Right lung (tissue), 10 donors: ENCODE measurements at places on chromosomes 13 and 19. TPM values are rescaled to one million over a fixed set of nuclear protein-coding genes. Genes with fewer than 3 reads are reported as not detected.

The LILRA1 gene
- 0.22 TPM for polyA plus RNA-seq

The ZSCAN4 gene
- polyA plus RNA-seq, result 0.14 TPM

- DNase-seq, result peak; percentile 63
These were observed 14.4 kb upstream of the SACS start for GRCh38 chr13:23447927-23448326.

DNA sequence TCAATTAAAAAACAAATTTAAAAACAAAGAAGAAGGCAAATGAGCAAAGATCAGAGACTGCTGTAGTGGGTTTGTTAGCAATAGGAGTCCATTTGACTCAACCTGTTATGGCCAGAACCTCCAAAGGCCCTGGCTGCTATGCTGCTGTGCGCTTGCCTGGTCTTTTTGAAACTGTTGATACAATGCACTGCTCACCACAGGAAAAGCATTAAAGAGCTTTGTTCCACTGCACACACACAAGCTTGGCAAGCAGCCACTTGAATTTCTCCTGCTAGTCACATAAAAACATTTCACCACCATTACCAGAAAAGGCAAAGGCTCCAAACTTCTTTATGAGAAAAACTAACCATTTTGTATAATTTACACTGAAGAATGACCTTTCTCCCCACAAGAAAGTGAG, 132.2 kb downstream of the FREM2 start:
- peak; percentile 29 for DNase-seq

- no peak for DNase-seq
These were observed 266.7 kb downstream of the FOXO1 start for GRCh38 chr13:40399756-40400155.

GRCh38 chr13:29170436-29171082, 350.4 kb downstream of the MTUS2 start:
- DNase-seq, result peak; percentile 8

DNA sequence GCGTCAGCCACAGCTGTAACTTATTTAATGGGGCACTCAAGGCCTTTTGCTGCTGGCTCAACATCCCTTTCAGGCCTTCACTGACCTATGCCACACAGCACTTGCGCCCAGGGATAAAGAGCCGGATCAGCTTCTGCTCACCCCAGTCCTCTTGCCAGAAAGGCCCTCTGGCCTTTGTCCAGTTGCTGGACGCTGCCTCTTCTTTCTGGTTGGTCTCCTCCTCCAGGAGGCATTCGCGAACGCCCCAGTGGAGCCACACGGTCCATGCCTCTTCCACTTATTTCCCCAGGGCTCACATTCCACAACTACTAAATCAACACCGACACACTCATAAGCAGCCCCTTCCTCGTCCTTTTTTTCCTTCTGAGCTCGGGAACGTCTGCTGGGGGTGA, 3.7 kb upstream of the ZNF329 start:
- peak; percentile 60 for DNase-seq

DNA sequence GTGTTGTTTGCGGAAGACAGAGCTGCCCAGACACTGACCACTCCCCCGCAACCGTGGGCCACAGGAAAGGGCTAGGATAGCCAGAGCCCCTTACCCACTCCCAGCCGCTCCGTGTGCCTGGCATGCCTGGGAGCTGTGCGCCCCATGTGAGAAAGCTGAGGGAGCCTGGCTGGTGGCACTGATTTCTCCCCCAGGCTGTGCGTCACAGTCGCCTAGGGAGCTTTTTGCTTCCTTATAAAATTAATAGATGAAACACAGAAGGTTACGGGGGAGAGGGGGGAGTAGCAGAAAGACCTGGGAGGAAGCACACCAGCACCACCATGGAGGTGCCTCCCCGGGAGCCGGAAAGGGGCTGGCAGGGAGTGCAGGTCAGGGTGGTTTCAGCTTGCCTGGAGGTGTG, 24.7 kb downstream of the DPF1 start:
- DNase-seq, result no peak

DNA sequence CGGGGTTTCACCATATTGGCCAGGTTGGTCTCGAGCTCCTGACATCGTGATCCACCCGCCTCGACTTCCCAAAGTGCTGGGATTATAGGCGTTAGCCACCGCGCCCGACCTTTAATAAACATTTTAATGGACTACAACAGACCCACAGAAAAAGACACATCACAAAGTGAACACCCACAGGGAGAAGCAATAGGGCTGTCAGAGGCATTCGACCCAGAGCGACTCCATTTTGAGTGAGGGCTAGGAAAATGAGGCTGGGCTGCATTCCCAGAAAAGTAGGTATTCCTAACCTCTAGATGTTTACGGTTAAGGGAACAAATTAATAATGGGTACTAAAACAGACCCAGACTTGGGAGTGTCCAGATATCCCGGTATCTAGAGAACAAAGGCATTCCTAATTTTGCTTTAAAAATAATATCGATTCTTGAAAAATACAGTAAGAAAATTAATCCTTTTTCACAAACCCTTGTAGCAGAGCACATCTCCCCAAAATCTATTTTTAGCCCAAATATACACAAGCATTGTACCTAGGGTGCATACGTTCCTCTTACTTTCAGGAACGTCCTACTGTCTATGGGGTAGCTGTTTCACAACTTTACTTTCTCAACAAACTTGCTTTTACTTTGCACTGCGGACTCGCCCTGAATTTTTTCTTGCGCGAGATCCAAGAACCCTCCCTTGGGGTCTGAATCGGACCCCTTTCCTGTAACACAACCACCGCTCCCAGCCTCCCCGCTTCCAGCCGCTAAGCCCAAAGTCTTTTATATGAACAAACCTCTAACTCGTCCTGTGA, 811 bp upstream of the ZNF8 start:
- no peak for DNase-seq

GRCh38 chr13:101416181-101417042, at the start of gene NALCN:
Gene NALCN, minus strand, starts transcription at chr13:101416508. Its CDS starts 17,382 bp downstream, at chr13:101399126.
- no peak for DNase-seq

GRCh38 chr19:31408460-31409124, 59.4 kb upstream of the TSHZ3 start:
- DNase-seq, result no peak

- DNase-seq, result no peak
These were observed 80.4 kb downstream of the DHRS12 start for GRCh38 chr13:51723529-51723928.

GRCh38 chr13:22278336-22278929, 607.6 kb downstream of the FGF9 start:
- peak; percentile 21 for DNase-seq
